ENCODE measurements at places on chromosomes 4 and X.

GRCh38 chr4:172514801-172515200 lies 653.8 kb upstream of the GALNT7 start:
- DNase-seq: no peak

DNA sequence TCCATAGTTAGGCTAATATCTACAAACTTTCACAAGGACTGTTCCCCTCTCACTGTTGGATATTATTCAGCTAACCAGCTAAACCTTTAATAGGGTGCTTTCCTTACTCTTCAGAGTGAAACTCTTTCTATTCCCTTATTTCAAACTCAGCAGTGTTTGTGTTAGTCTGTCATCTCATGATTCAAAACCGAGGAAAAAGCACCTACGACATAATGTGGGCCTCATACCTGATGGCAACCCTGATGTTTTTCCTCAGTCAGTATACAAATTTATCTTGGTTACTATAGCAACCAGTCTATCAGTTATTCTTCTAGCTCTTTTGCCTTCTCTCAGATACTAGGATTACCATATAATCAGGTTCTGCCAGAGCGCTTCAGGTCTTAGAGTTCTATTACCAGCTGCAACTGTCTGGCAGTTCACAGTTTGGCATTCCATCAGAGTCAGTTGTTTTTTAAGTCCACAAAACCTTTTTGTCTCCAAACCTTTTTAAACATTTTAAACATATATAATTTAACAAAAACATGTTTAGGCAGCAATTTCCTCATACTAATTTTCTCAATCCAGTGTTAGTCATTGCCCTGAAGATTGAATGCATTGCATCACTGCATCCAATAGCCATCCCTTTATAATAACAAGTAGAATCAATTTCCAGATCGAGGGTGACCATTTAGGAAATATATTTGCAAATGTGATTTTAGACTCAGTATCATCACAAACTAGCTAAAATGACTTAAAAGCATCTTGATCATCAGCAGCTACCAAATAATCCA lies 7.4 kb downstream of the WDR44 start:
- no peak for DNase-seq

DNA sequence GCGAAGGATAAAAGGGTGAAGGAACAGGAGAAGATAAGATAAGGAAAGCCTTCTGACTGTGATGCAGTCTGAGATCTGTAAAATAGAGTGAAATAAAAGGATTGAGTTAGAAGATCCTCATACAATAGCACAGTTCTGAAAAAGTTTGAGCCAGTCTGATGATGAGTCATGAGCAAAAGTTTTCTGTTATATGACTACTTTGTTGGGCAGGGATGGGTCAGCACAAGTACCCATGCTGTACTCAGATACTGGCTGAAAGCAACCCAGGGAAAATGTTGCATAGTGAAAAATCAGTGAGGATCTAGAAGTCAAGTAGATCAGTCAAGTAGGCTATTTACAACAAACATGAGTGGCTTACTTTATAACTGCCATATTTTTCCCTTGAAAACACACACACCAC lies 253.5 kb downstream of the PCDH10 start:
- DNase-seq: no peak

- DNase-seq: no peak
Measured at GRCh38 chr4:7323461-7323871, 111.3 kb downstream of the PSAPL1 start.

- DNase-seq: no peak
Measured at GRCh38 chr4:38075370-38076152, 115.4 kb downstream of the PTTG2 start.

- DNase-seq: peak; percentile 14
Measured at GRCh38 chr4:183504930-183505610, at the start of gene ING2. Gene ING2 (plus strand): TSS chr4:183505058. CDS start chr4:183505196, 138 bp downstream.

DNA sequence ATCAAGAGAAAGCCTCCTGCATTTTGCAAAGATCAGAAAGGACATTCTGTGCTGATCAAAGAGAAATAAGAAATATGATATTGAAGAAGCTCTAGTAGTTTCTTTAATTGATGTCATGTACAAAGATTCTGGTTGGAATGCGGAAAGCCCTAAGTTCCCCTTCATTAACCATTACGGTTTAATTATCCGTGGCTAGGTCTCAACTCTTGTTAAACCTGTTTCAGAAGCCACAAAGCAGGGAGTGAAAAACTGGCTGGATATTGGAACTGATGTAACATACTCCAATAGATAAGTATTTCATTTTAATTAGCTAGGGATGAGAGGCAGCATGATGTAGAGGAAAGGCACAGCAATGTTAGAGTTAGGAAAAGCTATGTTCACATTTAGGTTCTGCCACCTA lies 55.7 kb downstream of the SPANXN3 start:
- DNase-seq: no peak

DNA sequence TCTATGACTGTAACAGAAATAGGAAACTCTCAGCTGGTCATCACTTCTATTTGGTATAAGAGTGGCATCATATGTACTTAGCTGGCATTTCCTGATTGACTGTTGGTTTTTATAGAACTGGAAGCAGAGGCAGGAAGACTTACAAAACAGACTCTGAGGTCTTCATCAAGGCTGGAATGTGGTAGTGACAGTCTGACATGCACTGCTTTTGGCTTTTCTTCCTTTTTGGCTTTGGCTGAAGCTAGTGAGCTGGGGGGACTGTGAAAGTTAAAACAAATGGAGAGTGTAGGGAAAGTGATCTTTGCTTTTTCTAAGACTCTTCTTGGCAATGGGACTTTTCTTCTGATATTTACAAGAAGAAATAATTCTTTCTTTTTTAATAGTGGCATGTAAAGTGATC lies 121.1 kb upstream of the SLC4A4 start:
- DNase-seq: no peak

All from Jurkat, Clone E6-1 (cell line).